GM13977 (cell line): ENCODE measurements at places on chromosomes 16 and 17.

- no peak for DNase-seq
These were observed 641.9 kb upstream of the RBFOX1 start for GRCh38 chr16:6690741-6691140.

DNA sequence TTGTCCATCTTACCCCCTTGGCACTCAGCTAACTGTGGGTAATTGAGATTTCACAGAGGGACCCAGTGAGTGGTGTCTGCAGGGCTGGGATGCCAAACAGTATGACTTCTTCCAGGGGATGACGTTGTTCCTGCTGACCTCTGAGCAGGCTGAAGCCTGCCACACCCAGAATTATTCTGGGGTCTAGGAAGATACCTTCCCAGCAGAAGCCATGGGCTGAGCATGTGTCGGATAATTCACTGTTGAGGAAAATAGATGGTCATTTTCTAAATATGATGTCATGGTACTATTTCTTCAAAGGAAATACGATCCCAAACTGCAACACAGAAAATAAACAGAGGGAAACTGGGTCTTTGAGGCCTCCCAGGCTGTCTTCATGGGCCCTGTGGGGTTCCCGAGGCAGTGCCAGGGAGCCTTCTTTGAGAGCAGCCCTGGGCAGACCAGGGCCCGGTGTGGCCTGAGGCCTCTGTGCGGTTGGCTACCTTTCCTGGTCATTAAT lies 17.4 kb downstream of the WNT9B start:
- DNase-seq, result no peak

- no peak for DNase-seq
These were observed 70.8 kb downstream of the NLK start for GRCh38 chr17:28113269-28113668.

DNA sequence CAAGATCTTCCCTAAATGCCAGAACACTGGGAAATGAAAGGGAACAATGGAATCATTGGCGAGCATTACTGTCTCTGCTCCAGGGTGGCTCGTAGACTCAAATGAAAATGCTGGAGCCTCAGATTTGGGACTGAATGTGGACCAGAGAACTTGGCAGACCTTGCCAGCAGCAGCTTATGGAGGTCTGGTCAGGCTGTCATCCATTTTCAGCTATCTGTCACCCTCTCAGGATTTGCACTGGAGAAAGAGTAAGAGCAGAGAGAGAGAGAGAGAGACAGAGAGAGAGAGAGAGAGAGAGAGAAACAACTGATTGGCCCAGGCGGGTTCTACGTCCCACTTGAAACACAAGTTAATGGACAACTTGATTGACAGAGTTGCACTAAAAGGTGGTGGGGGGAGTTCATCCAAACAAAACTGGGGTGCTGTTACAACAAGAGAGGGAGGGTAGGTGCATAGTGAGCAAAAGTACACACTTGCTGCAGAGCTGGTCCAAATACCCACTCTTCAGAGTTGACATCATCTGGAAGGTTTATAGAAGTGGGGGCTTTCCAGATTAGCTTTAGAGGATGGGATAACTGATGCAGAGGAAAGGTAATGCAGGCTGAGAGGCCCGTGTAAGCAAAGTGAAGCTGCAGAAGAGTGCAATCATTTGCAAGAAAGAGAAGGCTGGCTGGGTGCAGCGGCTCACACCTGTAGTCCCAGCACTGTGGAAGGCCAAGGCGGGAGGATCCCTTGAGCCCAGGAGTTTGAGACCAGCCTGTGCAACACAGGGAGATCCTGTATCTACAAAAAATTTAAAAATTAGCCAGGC lies 16.5 kb upstream of the NSMCE1 start:
- no peak for DNase-seq

GRCh38 chr16:74871608-74872007 lies 97.0 kb upstream of the FA2H start:
- no peak for DNase-seq

DNA sequence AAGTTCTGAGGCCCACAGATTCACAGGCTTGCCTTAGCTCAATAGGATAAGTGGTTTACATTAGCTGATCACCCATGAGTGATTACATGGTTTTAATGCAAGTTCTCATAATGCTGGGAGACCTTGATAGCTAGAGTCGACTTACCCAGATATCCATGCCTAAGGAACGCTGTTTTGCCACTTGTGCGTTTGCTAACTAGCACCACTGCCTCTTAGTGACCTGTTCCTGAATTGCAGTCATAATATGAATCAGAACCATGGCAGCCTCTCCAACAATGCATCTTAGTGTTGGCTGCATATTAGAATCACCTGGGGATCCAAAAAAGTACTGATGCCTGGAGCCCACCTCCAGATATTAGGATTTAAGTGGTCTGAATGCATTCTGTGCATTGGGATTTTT lies 251.1 kb upstream of the CDH5 start:
- no peak for DNase-seq

GRCh38 chr17:82201498-82201910 lies 11.1 kb downstream of the CCDC57 start:
- no peak for DNase-seq

DNA sequence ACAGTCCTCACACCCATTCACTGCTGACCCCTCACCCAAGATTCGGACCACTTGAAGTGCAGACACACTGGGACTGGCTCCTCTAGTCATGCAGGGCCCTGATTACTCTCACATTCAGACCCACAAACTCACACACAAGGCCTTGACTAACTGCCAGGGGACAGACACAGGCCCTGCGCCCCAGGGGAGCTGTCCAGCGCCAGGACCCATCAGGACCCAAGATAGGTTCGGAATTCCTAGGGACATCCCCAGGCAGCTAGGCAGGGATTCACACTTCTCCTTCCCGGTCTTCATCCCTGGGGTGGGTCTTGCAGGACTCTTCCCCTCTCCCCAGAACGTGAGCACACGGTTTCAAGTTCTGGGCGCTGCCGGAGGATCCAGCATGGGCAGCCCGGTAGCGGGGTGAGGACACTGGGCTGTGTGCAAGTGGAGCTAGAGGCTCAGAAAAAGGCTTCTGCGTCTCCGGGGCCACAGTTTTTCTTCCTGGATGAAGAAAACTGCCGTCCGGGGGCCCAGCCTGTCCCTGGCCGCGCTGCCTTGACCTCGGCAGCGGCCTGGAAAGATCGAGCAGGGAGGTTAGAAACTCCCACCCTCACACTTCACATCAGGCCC lies 1.6 kb downstream of the SEZ6 start:
- no peak for DNase-seq

GRCh38 chr17:66915204-66915611 lies 49.3 kb upstream of the CACNG4 start:
- DNase-seq, result no peak

DNA sequence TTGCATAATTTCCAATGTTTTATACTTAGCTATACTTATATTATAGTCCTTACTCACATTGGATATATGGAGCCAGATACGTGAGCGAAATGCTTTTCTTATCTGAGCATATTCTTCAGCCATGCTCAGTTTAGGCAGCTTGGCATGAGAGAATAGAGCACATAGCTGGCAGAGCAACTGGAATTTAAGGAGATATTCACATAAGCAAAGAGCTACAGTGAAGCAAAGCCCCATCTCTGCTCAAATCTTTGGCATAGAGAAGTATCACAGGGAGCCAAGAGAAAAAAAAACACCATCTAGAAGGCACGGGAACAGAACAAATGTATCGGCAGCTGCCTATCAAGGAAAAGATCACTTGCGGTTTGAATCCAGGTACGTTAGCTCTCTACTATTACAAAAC lies 734.2 kb upstream of the KIF2B start:
- DNase-seq, result no peak

DNA sequence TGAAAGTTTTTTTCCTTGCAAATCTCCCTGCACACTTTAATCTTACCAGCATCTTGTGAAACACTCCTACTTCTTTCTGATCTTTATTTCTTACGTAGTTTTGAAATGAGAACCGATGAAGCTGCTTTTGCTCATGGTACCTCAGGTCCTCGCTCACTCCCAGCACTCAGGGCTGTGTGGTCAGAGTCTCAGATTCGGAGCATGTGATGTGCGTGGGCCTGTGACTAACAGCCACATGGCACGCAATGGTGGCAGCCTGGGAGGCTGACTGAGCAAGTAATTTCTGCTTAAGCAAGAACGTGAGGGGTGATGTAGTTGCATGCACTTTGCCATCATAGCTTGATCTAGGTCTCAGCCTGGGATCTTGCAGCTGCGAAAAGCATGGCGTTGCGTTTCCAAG lies 624.3 kb downstream of the MAF start:
- no peak for DNase-seq

DNA sequence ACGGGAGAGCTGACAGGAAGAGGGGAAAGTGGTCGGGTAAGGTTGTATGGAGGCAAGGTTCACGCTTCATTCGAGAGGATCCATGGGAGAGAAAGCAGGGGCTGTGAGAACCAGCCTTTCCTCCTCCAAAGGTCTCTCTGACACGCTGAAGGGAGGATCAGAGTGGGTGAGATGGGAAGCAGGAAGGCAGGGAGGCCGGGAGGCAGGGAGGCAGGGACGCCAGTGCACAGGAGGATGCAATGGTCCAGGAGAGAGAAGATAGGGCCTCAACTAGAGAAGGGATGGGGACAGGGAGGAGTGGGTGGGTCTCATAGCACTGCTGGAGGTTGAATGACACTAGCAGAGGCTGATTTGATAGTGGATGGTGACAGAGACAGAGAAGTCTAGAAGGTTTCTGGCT lies 54.1 kb downstream of the PIMREG start:
- DNase-seq, result no peak

DNA sequence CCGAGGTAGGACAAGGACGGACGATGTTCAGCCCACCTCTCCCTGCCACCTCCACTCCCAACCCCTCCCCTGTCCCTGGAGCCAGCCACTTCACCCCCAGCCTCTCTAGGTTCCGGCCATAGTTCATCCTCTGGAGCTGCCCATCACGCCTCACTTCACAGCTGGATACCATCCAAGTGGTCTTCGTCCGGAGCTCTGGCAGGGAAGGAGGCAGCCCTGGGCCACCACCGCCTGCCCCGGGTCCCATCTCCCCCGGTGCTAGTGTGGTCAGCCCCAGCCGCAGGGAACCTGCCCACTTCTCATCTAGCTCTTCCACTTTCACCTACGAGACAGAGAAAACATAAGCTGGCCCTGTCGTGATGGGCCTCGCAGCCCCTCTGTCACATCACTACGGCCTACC lies 6.3 kb upstream of the GPS2 start:
- no peak for DNase-seq

GRCh38 chr16:84917492-84917891 lies 93.8 kb downstream of the ZDHHC7 start:
- no peak for DNase-seq

GRCh38 chr16:64751906-64752305 lies 370.0 kb downstream of the CDH11 start:
- DNase-seq, result no peak

DNA sequence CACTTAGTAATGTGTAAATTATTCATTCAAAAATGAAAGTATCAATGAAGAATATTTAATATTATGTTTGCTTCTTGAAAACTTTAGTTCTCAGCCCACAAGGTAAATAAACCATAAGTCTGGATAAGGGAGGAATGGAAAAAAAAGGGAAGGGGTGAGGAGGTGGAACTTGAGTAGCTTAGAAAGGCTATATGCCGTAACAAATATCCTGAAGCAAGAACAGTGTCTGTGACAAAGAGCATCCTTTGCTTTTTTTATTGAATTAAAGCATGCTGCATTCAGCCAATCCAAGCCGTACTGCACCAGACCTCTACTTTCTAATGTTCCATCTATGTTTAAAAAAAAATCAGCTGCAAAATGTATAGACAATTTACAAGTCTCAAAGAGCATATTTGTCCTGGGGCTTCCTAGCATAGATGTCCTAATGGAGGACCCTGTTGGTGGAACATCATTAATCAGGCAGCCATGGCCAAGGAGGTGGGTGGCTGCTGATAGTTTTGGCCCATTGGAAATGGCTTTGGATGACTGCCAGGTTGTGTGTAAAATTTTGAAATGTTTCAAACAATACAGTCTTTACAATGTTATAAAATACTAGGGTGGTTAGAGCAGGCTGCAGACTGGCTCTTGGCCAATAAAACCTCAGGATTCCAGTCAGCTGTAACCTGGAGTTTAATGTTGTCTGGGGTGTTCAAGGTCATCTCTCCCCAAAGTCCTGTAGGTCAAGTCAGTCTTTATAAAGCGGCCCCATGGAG lies 895.8 kb upstream of the SOX9 start:
- DNase-seq, result no peak

- no peak for DNase-seq
These were observed 161.0 kb upstream of the NLRP1 start for GRCh38 chr17:5745111-5745813.

- DNase-seq, result no peak
These were observed 91.4 kb upstream of the TBX2 start for GRCh38 chr17:61307905-61308886.

- no peak for DNase-seq
These were observed 402.9 kb downstream of the XYLT1 start for GRCh38 chr16:17067882-17068281.

DNA sequence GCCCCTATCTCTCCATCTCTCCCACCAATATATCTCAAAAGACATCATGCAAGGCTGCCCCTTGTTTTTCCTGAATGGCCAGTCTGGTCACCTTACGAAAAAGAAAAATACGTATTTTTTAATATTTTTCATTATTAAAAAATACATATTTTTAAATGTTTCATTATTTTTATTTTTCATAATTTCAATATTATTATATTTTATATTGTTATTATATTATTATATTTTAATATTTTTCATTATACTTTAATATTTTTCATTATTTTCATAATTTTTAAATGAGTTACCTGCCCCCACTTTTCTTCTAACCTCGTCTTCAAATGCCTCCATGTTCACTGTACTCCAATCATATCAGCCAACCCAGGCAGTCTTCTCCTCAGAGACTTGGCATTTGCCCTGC lies 116.0 kb upstream of the ERCC4 start:
- DNase-seq, result no peak

GRCh38 chr16:46850619-46851555 lies 19.9 kb upstream of the C16orf87 start:
- no peak for DNase-seq

DNA sequence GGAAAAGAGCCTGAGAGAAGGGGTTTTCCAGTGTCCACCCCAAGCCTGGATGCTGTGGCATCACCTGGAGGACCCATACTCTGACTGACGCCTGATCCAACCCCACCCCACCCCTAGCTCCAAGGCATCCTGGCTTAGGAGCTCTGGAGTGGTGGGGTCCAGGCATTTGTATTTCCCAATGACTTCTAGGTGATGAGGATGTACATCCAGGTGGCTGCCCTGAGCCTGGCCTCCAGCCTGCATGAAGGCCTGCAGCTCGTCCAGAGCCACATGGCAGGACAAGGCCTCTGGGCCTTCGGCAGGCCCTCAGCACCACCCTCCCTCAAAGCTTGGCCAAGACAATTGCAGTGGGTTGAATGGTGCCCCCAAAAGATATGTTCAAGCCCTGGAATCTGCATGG lies 347.5 kb downstream of the C16orf95 start:
- no peak for DNase-seq
